ENCODE measurements at places on chromosomes 13 and 19.

DNA sequence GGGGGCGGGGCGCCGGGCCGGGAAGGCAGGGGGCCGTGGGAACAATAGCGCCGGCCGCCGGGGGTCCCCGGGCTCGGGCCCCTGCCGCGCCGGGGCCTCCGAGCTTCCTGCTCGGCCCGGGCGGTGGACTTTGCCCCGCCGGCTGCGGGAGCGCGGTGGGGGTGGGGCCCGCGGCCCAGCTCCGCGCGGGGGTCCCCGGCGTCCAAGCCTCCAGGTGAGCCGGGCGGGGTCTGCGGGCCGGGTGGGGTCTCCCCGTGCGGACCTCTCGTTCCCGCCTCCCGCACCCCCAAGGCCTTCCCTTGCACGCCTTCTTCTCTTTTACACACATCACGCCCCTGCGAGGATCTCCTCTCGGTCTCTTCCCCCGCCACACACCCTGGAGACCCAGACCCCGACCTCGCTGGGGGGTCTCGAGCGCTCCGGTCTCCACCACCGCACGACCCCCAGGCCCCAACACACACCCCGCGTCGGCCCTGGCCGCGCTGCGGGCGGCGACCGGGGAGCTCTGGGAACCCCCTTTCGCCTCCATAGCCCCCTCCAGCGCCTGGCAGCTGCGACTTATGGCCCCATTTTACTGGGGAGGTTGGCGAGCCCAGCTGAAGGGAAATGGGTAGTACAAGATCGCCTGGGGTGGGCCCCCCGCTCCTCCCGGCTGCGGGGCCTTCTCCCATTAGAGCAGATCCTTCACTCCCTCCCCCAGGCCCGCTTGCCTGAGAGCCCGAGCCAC lies 711 bp downstream of the CAMSAP3 start:
- no peak for DNase-seq

DNA sequence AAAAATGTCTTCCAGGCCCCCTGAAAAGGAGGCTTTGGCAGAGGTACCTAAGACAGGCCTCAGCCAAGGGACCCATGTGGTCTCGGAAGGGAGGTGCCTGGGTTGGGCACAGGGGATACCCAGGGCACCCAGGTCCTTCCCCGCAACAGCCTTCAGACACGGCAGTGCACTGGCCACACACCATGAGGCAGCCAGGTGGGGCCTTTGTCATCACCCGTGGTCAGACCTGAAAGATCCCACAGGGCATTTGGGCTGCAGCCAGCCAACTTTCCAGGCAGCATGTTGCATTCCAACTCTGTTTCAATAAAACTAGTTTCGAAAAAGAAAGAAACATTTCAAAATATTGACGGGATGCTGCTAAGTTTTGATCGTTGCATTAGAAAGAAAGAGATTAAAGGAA lies 4.7 kb upstream of the TUBGCP3 start:
- no peak for DNase-seq

DNA sequence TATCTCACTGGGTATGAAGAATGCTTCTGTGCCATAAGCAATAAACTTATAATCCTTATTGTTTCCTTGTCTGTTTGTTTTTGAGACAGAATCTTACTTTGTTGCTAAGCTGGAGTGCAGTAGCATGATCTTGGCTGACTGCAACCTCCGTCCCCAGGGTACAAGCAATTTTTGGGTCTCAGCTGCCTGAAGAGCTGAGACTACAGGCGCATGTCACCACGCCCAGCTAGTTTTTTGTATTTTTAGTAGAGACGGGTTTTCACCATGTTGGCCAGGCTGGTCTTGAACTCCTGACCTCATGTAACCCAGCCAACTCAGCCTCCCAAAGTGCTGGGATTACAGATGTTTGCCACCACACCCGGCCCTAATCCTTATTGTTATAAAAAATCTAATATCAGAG lies 112.5 kb downstream of the MYO16 start:
- DNase-seq = no peak

- DNase-seq = no peak
These were observed 46.1 kb downstream of the HSPH1 start for GRCh38 chr13:31115616-31116015.

- DNase-seq = no peak
These were observed 102.8 kb downstream of the TEX29 start for GRCh38 chr13:111423168-111423785.

GRCh38 chr13:73521985-73522524 lies 463.2 kb downstream of the KLF5 start:
- no peak for DNase-seq

DNA sequence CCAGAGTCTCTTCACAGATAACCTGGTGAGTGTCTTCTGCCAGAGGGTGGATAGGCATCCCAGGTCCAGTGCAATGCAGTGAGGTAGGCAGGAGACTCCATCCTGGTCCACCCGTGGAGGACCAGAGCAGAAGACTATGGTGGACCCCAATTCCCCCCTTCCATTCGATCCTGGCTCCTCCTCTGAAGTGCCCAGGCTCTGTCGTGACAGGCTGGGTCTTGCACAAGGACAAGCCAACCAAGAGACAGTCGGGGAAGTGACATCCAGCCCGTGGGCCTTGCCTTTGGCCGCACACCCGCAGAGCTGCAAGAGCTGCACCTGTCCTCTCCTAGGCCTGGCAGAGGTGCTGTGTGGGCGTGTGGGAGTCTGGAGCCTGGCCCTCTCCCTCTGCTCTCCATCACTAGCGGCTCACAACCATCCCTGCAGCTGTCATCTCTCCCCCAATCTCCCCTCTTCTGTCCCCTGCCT lies 3.1 kb downstream of the ZNF784 start:
- no peak for DNase-seq

DNA sequence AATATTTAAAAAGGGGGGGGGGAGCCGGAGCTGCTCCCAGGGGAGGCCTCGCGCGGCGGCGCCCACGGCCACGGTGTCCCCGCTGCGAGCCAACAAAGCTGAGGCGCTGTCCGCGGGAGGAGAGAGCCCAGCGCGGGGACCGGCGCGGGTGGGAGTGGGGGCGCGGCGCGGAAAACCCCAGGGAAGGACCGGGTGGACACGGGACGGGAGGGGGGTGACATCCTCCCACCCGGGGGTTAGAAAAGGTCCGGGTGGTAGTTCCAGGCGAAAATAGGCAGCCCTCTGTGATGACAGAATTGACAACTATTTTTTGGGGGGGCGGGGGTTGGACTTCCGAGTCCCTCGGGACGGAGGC lies 11.1 kb upstream of the SOX1 start:
- DNase-seq = no peak

Measured in adipocyte (in vitro differentiated cells).